Stimulated activated CD4-positive, alpha-beta T cell treated with anti-CD3 and anti-CD28 coated beads, Interleukin-1b, Interleukin-23, amount 100 ng/mL, for 48 hours (primary cell): ENCODE measurements at places on chromosomes 11 and 22.
A peak's percentile ranks its signal among the peaks of the same experiment; 100 is the strongest.

GRCh38 chr22:32721328-32722180 is 80.0 kb upstream of the TIMP3 start:
- DNase-seq, result no peak

DNA sequence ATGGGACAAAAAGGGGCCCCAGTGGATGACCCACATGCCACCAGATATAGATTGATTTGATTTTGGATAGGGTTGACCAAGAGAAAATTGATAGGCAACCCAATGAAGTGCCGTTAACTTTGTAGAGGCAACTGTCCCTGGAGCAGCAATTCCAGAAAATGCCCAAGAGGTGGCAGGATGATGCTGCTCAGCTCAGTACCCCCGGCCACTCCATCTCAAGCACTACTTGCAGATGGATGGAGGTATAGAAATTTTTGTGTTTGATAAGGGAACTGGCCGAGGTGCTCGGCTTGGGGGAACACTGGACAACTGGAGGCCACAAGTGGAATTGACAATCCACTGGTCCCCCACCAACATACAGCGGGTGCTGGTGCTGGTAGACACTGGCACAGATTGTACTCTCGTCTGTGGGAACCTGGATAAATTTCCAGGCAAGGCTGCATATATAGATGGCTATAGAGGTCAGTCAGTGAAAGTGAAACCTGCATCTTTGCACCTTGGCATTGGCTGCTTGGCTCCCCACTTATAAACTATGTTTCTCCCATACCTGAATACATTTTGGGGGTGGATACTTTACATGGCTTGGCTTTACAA is 86.3 kb downstream of the CCDC83 start:
- peak; percentile 54 for DNase-seq

DNA sequence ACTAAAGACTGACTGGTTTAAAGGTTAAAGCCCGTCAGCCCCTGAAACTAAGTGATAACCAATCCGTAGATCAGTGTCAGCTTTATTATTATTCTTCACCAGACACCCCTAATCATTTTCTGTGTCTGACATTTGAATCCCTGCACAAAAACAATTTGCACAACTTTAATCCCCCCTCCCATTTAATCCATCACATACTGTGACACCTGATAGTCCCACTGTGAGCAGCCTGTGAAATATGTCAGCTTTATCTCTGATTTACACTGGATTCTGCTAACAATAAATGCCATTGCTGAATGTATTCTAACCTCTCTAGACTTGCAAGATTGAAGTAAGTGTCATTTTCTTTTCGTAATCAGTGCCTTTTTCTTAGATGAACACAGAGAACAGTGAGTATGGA is 2089.0 kb upstream of the RAG2 start:
- no peak for DNase-seq

DNA sequence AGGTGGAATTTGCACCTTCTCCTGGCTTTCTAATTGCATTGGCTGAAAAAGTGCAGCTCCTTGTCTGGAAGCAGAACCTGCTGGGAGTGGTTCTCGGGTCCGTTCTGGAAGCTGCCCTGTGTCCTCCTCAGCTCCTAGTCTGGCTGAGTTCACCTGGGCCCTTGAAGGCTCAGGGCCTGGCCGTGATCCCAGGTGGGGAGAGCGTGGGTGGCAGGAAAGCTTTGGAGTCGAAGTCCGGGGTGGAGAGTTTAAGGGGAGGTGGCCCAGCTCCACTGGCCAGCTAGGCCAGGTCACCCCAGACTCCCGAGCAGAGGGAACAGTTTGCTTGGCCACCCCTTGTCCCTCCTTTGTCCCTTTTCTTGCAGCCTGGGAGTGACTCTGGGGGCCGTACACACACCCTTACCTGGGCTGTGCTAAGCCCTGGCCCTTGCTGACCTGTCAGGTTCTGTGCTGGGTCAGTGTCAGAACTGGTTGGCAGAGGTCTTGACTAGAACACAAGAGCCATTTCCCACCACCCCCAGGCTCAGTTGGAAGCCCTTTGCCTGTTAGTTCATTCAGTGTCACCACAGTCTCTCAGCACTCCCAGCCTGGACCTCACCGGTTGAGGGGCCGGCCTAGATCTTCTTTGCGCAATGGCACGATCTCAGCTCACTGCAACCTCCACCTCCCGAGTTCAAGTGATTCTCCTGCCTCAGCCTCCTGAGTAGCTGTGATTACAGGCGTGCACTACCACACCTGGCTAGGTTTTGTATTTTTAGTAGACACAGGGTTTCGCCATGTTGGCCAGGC is 37.3 kb downstream of the LRP5 start:
- no peak for DNase-seq

- DNase-seq, result no peak
Measured at GRCh38 chr11:78269806-78270205, 81.1 kb downstream of the USP35 start.

GRCh38 chr11:63406458-63406857 is 36.9 kb downstream of the SLC22A9 start:
- DNase-seq, result no peak

GRCh38 chr11:117861151-117862018 is 15.1 kb downstream of the FXYD6 start:
- DNase-seq, result no peak

DNA sequence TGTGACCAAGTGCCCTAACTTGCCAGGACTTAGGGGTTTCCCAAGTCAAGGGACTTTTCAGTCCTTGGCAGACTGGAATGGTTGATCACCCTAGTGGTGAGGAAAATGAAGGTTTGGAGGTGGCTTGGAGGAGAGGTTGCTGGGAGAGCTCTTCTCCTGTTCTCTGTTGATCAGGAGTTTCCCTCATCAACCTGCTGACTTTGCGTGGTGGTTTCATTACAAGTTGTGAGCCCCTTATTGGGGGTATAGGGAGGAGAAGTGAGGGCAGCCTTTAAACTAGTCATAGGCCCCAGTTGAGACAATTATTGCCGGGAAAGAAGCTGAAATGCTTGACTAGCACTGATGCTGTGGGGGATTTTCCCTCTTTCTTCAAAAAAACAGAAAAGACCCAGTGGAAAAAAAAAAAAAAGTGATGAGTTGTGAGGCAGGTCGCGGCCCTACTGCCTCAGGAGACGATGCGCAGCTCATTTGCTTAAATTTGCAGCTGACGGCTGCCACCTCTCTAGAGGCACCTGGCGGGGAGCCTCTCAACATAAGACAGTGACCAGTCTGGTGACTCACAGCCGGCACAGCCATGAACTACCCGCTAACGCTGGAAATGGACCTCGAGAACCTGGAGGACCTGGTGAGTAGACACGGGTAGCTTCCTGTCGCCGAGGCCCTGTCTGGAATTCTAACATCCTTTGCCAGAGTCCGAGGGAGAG is at the start of gene CXCR5:
TSS of gene CXCR5 (plus strand) at position 525 of the 704 bp plus-strand sequence. CDS start at position 575, 50 bp downstream.
- DNase-seq, result peak; percentile 82

- no peak for DNase-seq
Measured at GRCh38 chr11:65558930-65559509, 861 bp upstream of the LTBP3 start.

DNA sequence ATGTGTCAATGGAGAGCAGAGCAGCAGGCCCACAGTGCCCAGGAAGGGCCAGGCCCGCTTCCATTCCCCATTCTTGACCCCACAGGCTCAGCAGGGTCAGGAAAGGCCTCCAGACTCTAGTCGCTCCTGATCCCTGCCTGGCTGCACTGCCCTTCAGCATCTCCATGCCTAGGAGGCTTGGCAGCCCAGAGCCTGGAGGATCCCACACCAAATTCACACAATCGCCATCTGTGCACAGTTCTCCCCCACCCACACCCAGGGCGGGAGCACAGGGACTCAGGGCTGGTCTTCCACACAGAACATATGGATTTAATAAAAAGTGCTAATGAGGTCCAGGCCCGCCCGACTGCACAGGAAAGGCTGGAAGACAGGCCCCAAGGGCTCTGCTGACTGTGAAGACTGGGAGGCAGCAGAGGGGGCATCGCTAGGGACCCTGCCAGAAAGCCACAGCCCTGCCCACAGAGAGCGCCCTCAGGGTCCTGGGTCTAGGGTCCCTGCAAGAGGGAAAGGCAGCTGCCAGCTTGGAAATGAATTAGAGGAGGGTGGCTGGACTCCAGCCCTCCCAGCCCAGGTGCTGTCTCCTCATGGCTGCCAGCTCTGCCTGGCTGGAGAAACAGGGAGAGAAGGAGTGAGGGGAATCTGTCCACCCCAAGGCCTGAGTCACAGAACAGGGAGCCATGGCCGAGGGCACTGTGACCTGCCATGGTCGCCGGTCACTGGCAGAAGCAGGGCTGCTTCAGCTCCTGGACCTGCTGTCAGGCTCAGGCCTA is 39.7 kb downstream of the DKK3 start:
- DNase-seq, result no peak

- DNase-seq, result no peak
Measured at GRCh38 chr11:103086461-103086860, 5.5 kb downstream of the DCUN1D5 start.

DNA sequence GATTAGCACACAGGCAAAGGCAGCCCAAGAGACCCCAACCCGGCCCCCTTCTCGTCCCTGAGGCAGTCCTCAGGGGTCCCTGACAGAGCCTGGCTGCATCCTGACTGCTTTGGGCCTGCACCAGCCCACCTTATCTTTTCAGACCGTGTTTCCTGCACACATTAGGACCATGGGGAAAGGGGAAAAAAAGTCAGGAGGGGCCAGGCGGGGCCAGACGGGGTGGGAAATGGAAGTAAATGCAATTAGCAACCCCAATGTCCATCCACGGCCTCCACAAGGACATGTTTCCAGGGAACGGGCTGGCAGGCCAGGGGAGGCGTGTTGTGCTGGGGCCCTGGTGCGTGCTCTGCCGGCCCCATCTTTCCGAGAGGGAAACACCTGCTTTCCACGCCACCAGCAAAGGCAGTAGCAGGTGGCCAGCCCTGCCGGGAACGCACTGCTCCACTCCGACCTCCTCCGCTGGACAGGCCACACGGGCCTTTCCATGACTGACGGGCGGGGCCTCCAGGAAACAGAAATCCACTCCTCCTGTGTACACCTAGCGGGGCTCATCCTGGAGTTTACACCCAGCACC is 7.4 kb downstream of the EHD1 start:
- DNase-seq, result no peak

GRCh38 chr11:77322506-77322905 is 21.0 kb upstream of the GDPD4 start:
- DNase-seq, result no peak

DNA sequence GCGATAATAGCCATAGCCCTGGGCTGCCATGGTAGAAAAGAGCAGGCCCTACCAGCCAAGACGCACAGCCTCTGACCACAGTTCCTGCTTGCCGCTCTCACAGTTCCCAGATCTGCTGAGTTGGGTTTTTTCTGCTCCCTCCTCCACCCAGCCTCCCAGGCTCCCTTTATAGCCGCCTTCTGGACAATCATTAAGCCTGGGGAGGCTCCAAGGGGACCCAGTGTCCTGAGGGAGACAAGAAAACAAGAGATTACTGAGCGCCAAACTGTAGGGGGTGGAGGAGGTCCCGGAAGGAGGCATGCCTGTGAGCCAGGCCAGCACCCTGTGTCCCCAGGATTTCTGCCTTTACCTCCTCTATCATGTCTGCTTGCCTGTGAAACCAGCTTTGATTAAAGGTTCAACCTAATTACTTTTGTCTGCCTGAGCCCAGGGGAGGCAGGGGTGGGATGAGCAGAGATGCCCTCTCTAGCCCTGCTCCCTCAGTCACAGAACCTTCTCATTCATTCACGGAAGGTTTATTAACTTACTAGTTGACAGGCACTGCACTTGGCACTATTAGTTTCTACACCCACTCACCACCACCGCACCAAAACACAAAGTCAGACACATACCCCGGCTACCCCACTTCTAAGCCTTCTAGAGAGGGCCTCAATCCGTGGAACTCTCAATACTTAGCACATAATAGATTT is 1.2 kb downstream of the SLC37A4 start:
- DNase-seq, result peak; percentile 46

DNA sequence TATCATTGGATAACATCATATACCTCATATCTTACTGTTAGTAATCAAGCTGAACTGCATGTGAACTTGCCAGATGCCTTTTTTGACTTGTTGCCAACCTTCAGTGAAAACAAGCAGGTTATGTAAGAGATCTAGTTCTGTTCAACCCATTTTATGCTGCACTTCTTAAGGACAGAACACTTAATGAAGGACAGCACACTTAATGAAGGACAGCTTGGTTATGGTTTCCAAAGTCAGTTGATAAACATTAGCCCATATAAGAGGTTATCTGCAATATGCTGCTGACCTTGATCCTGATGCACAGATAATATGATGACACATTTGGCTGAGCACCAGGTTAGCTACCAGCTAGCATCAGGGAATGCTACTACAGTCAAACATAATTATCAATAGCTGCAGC is 358.7 kb upstream of the PDGFD start:
- DNase-seq, result no peak

GRCh38 chr22:43851058-43851978 is 11.0 kb downstream of the SULT4A1 start:
- no peak for DNase-seq

DNA sequence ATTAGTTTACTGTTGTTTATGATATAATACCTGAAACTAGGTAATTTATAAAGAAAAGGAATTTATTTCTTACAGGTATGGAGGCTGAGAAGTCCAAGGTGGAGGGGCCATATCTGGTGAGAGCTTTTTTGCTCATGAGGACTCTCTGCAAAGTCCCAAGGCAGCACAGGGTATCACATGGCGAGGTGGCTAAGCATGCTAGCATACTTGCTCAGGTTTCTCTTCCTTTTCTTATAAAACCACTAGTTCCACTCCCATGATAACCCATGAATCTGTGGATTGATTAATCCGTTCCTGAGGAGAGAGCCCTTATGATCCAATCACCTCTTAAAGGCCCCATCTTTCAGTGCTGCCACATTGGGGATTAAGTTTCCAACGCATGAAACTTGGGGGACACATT is 82.7 kb downstream of the PHF21A start:
- DNase-seq, result no peak

DNA sequence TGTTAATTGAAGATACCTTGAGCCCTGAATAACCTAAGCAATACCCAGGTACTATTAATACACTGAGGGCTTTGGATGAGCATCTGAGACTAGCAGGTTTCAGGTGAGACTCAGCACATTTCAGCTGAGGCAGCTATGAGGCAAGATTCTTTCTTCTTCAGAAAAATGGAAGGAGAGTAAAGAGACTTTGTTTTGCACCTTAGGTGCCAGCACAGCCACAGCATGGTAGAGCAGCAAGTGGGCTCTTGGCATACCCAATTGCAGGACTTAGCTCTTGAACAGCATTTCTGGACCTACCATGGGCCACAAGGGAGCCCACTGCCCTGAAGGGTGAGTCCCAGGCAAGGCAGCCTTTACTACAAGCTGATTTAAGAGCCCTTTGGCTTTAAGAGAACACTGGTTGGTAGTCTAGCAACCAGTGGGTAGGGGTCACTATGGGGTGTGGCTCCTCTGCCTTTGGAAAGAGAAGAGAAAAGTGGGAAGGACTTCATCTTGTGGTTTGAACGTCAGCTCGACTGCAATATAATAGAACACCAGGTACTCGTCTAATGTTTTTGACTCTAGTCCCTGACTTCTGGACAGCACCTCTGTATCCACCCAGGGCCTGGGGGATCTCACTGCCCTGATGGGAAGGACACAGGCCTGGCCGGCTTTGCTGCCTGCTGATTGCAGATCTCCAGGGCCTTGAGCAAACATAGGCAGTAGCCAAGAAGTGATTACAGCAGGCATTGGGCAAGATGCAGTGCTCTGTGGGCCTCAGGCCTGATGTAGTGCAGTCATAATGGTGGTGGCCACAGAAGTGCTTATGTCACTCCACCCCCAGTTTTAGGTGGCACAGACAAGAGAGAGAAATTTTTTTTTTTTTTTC is 73.3 kb downstream of the GLYATL1 start:
- DNase-seq, result no peak

GRCh38 chr22:32605576-32605975 is 131.0 kb downstream of the FBXO7 start:
- DNase-seq, result no peak

- DNase-seq, result no peak
Measured at GRCh38 chr11:105670811-105671210, 60.9 kb downstream of the GRIA4 start.

- no peak for DNase-seq
Measured at GRCh38 chr11:120931057-120931779, 92.7 kb upstream of the TBCEL start.
